Nephron progenitor cell (in vitro differentiated cells): ENCODE measurements at places on chromosomes 1 and 21.
A peak's percentile ranks its signal among the peaks of the same experiment; 100 is the strongest.

GRCh38 chr1:204684571-204685235, 835 bp downstream of the LRRN2 start:
- peak; percentile 66 for DNase-seq

DNA sequence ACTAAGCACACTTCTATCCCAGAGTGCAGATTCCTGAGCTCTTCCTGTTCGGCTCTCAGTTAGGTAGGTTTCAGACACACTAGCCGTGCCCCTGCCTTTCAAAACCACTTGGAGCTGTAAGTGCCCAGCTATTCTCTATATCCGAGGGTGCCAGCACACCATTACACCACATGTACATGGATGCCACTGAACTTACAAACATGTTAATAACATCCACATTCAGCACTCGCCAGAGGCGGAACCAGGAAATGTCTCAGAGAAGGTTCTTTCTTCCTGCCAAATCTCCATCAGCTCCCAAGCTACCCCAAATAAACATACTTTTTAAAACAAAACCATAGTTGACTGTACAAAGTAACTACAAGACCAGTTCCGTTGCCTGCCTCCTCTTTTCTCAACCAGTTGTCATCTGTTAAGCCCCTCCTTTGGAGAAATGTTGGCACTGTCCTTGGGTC, 78.4 kb upstream of the CTTNBP2NL start:
- no peak for DNase-seq

- no peak for DNase-seq
Observed at GRCh38 chr1:115139381-115139780, 50.1 kb upstream of the TSPAN2 start.

- DNase-seq: no peak
Observed at GRCh38 chr1:72060466-72061245, 221.7 kb downstream of the NEGR1 start.

GRCh38 chr1:18927654-18928272, 25.4 kb upstream of the ALDH4A1 start:
- no peak for DNase-seq

DNA sequence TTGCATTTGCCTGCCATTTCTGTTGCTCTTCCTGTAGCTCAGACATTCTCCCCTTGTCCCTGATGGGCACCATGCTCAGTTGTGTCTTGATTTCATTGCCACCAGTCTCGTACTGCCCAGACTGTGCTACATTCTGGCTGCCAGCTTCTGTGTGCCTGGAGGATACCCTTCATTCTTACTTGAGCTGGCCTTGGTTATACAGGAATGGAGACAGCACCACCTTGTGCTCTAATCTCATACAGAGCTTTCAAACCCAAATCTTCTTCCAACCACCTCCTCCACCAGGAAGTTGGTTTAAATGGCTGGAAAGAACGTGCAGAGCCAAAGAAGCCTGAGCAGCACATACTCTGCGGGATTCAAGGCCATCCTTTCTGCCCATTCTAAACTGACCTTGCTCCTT, 165.3 kb downstream of the SLC35F3 start:
- no peak for DNase-seq

DNA sequence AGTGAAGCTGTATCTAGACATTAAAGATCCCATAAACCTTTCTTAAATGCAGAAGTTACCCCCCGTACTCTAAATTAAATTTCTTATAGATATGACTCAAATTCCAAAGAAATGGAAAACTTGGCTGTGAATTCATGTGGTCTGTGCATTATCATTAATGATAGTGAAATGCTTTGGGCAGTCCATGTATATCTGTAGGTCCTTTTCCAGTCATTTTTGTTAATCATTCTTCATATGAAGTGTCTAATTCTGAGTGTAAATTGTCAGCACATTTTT, 89.3 kb downstream of the RGL1 start:
- no peak for DNase-seq

- no peak for DNase-seq
Observed at GRCh38 chr1:220290140-220290761, 18.0 kb upstream of the RAB3GAP2 start.

- DNase-seq: no peak
Observed at GRCh38 chr1:87077959-87078639, 163.7 kb downstream of the HS2ST1 start.

DNA sequence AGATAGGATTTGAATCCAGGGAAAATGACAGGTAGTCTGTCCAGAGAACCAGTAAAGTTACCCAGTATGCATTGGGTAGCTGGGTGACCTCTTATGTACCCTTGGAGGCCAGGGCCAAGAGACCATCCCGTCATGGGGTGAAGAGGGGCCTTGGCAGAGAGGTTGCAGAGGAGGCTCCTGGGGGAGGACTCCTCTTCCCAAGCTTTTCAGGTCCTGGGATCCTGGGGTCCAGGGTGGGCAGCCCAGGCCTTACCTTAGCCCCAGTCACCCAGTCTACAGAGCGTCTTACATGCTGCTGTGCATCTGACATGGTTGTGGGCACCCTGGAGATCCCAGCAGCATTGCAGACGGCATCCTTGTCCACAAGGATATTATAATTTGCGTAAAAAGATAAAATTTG, 14.0 kb downstream of the PMF1 start:
- no peak for DNase-seq

- no peak for DNase-seq
Observed at GRCh38 chr1:31905681-31906080, 32.5 kb downstream of the PTP4A2 start.

GRCh38 chr1:87961992-87962391, 633.3 kb downstream of the LMO4 start:
- no peak for DNase-seq

DNA sequence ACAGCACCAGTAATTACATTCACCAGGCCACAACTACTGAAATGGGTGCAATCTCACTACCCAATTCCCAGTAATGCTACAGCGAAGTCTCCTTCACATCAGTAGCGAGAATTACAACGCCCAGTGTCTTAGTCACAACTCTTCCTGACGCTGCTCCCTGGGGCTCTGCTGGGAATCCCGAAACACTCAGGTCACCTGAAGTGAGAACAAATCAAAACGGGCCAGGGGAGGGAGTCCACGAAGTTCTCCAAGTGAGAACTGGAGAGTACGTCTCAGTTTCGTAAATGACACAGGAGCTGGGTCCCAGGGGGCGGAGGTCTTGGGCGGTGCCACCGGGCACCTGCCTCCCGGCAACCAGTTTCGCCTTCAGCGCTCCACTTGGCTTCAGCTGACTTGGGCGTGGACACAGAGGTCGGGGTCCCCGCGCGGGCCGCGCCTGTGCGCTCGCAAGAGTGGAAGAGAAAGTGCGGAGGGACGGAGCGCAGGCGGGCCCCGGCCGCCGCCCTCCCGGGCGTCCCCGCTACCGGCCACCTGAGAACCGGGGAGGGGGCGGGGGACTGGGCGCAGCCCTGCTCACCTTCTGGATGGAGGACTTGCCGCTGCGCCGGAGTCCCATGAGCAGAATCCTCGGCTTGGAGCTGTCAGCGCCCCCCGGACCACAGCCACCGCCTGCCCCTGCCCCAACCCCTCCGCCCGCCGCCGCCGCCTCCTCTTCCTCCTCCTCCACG, 575 bp downstream of the RRAGC start:
- DNase-seq: no peak

DNA sequence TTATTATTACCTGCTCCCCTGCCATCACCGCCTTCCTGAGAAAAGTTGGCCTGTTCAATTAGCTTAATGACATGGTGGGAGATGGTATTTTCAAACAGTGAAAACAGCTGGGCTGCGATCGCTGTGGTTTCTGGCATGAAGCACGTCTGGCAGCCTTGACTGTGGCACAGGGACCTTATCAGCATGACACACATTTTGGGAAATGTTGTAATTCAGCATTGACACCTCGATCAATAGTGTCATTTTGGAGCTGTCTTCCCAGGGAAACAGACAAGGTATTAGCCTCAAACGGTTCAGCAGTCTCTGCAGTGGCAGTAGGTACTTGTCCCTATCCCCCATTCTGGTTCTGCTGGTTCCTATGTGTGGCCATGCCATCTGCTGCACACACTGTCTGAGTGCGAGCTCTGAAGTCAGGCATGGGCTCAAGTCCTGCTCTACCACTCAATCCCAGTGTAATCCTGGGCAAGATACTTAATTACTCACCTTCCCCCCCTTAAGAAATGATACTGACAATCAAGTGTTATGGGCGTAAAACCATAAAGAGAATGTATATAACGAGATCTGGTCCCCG, 154.5 kb upstream of the KCND3 start:
- no peak for DNase-seq

DNA sequence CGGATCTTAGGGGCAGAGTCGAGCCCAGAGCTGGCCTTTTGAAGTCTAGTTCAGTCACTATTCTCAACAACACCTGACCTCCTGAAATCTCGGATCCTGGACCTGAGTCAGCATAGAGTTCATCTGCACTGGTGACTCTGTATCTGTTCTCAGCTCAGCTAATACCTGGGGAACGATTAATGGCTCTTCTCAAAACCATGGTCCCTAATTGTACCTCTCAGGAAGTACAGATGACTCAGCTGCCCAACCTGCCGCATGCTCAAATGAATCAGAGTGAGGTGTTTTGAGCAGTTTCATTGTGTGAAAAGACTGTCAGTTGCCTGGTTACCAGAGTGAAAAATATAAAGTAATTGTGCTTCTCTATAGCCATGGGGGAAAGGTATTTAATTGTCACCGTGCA, 89.2 kb downstream of the SLC35F3 start:
- no peak for DNase-seq

DNA sequence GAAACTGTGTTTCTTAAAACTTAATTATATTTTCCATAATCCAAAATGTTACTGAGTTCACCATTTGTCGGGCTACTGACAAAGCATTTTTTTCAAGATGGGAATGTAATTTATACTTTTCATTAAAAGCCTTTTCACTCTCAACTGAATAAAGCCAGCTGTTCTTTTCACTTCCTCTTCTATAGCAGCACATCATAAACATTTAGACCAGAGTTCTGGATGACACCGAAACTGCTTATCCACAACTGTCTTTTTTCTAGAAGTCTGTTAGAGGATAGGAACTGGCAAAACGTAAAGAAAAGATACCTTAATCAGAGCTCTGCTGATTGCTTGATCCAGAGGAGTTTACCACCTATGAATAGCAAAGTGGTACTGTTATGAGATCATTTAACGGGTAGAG, 594.7 kb downstream of the ADGRL2 start:
- DNase-seq: no peak

DNA sequence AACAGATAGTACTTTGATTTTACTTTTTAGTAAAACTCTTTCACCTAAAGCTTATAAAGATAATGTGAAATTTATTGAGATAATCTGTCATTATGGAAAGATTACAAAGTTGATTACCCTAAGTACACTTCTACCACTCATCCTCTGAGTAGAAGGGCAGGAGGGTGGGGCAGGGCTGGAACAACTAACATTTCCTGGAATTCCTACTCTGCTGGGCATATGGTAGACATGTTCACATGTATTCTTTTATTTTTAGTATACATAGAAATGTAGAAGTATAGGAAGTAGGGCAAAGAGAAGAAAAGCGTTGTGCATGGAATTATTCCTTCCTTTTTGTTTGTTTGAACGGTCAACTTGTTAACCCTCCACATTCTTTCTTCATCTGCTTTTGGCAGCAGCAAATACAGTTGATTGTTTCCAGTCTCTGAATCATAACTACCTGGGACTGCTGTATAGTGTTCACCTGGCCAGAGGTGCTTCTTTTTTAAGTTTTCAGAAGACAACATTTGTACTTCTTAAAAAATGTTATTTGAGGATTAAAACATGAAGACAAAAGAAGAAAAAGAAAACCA, 85.1 kb downstream of the POU2F1 start:
- DNase-seq: no peak

DNA sequence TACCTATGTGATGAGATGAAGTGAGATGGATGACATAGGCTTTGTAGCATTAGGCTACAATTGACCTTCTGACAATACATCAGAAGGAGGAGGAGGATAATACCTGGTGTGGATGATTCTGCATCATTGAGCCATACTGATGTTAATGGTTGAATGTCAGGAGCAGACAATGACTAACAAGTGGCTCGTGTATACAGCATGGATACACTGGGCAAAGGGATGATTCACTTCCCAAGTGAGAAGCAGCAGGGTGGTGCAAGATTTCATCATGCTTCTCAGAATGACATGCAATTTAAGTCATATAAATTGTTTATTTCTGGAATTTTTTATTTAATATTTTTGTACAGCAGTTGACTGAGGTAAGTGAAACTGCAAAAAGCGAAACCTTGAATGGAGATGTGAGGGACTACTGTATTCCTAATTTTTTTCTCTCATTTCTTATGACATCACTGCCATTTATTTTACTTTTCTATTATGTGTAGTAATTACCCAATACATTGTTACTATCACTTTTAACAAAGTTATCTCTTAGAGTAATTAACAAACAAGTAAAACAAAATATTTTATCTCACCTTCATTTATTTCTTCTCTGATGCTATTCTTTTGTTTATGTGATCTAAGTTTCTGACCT, 34.4 kb upstream of the COP1 start:
- no peak for DNase-seq

GRCh38 chr1:187157552-187157951, 328.8 kb downstream of the PLA2G4A start:
- DNase-seq: no peak

DNA sequence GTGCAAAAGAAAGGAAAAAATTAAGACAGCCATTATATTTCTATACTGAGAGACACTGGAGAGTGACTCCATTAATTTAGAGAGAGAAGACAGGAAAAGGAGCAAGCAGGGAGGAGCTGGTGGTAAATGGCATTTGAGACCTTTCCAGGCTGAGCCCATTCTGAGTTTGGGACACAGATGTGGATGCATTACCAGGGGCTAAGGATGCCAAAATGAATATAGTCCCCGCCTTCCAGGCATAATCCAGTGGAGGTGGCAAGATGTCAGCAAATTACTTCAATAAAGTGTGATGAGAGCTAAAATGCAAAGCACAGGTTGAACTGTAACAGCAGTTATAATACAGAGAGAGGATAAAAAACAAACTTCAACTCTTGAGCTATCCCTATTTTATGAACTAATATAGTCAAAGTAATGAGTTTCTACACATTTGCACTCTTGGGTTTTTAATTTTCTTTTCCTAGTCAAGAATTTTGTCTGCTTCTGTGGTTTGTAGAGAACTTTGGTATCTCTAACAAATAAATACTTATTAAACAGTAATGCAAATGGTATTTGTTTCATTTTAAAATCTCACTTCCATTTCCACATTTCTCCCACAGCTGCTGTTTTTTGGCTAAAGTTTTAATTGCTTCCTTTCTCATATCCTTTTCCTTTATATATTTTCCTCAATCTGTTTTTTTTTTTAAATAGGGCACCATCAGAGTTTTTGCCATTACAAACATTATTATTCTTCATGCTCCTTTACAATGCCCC, 228.2 kb upstream of the KCNK2 start:
- DNase-seq: no peak

GRCh38 chr21:31658053-31658452, 1.4 kb upstream of the SOD1 start:
- no peak for DNase-seq
